ENCODE measurements at places on chromosomes 1 and 21. TPM values are rescaled to one million over a fixed set of nuclear protein-coding genes. Genes with fewer than 3 reads are reported as not detected.
A peak's percentile ranks its signal among the peaks of the same experiment; 100 is the strongest.

- no peak for DNase-seq
Observed at GRCh38 chr1:117894078-117894477, 35.3 kb downstream of the GDAP2 start.

ESRRG gene
- total RNA-seq: 17.5 TPM

GRCh38 chr1:173122958-173123852, 72.5 kb upstream of the TNFSF18 start:
- peak; percentile 77 for DNase-seq

DNA sequence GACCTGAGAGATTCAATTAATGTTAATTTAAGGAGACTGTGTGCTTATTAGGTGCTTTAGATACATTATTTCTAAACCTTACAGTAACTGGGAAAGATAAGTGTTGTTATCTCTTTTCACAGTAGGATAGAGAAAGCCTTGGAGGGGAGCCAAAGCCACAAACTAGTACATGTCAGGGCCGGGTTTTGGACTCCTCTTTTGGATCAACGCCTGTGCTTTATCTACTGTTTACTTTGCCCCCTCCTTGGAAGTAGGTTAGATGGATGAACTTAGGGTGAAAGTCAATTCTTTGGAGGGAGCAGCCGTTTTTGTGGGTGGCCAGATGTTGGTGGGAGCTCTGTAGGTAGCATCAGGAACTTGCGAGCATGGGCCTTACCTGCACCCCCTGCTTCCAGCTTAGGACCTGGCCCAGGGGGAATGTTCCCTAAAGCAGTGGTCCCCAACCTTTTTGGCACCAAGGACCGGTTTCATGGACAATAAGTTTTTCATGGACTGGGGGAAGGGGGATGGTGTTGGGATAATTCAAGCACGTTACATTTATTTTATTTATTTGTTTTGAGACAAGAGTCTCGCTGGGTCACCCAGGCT, 1.7 kb downstream of the HHAT start:
- DNase-seq: no peak

DNA sequence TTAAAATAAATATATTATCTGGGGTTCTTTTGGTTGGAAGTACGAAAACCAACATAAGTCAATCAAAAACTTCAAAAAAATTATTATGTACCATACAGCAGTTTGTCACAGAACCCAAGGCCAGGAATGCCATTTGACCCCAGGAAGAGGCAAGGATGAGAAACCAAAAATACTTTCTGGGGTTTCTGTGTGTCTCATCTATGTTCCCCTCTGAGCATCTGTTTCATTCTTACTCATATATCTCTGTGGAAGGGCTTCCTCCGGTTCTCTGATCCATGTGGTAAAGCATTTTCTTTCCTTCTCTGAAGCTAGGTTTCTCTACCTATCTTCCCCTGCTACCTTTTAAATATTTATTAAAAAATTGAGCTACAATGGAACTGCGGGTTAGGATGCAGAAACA, 9.8 kb upstream of the FCRL1 start:
- DNase-seq: no peak

DNA sequence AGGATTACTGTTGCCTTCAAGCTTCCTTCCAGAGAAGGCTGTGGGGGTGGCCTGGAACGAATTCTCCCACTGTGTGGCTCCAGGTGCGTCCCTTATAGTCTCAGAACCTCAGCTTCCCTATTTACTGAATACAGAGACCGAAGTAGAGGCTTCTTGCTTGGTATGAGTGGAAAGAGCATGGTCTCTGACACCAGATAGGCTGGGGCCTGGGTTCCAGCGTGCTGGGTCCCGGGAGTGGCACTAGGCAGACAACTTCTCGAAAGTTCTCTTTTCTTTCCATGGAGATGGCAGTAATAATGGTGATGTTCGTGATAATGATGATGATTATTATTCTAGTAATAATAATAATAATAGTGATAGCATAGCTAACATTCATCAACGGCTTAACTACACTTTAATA, 161.7 kb downstream of the PTPRU start:
- DNase-seq: no peak

DNA sequence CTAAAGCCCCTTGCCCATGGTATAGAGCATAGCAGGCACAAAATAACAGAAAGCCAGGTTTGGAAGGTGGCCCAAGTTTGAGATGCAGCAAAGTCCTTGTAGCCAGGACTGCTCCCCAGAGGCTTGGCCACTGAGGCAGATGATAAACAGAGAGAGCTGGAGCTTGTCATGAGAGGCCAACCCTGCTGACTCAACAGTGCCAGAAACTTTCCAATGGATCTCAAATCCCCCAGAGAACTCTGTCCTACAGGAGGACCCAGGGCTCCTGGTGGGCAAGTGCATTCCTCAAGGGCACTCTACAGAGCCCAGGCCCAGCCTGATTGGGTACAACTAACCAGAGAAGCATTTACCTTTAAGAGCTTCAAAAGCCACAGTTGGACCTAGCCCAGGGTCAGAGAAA, 280.7 kb downstream of the KCNH1 start:
- DNase-seq: no peak

GUCA2B gene
- total RNA-seq: not detected

DNA sequence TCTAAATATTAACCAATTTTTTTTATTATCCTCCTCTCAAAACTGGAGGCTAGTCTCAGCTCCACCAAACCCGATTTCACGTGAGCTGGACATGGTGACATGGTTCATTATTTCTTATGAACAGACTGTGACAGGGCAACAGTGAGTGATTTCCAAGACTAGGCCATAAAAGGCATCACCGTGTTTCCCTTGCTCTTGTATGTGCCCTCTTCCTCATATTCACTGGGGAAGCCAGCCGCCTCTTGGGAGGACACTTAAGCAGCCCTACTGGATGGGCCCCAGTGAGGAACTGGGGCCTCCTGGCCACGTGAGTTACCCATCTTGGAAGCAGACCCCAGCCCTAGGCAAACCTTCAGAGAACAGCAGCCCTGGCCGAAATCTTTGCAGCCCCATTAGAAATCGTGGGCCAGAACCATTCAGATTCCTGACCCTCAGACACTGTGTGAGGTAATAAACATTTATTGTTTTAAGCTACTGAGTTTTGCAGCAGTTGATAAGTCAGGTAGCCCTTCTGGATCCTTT, 105.0 kb downstream of the GALNT2 start:
- no peak for DNase-seq

DNA sequence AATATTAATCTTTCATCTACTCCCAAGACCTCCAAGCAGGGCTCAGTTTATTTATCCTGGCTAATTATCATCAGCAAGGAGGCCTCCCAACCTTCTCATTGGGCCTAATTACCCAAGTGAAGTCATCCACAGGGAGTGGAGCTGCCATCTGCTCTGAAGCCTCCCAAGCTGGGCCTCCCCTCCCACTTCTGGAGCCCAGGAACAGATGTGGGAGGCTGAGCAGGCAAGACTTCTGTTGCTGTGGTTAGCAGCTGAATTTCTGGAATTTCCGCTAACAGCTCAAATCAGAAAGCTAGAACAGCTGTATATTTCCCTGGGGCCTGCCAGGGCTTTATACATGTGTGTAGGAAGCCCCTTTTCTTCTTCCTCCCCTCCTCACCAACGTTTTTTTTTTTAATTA, 127.5 kb downstream of the UCK2 start:
- DNase-seq: no peak

KPRP gene
- total RNA-seq: not detected

GBP5 gene
- 1.7 TPM for total RNA-seq

DNA sequence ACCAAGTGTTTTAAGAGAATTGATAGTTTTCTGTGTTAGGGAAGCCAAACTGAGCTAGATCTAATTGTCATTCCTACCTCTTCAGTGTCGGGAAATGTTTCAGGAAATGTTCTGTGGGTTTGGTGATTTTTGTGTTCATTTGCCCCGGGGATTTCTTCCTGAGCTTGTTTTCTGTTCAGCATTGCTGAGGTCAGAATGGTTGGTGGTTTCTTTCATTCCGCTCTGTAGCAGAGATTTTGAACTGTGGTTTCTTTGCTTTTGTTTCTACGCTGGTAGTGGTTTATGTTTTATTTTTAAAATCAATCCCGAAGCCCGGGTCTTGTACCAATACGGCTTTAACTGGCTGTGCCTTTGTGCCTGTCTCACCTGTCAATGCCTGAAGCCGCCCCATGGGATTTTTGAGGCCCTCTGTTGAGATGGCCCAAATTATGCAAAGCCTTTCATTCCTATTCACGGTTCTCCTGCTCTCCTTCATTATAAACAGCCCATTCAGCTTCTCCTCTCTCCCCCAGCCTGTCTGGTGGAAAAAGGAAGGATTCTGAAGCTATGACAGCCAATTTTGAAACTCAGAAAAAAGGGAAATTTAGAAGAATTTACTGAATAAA, 417.2 kb upstream of the KAZN start:
- DNase-seq: no peak

- DNase-seq: no peak
Observed at GRCh38 chr1:59755069-59755685, 59.6 kb upstream of the HOOK1 start.

GRCh38 chr1:110493059-110493699, 25.8 kb downstream of the KCNA10 start:
- no peak for DNase-seq

- DNase-seq: no peak
Observed at GRCh38 chr1:172499636-172500141, 33.3 kb upstream of the SUCO start.

GRCh38 chr1:230037261-230037660, 29.8 kb upstream of the GALNT2 start:
- DNase-seq: no peak

- no peak for DNase-seq
Observed at GRCh38 chr1:53964109-53964508, 18.0 kb downstream of the LRRC42 start.

DNA sequence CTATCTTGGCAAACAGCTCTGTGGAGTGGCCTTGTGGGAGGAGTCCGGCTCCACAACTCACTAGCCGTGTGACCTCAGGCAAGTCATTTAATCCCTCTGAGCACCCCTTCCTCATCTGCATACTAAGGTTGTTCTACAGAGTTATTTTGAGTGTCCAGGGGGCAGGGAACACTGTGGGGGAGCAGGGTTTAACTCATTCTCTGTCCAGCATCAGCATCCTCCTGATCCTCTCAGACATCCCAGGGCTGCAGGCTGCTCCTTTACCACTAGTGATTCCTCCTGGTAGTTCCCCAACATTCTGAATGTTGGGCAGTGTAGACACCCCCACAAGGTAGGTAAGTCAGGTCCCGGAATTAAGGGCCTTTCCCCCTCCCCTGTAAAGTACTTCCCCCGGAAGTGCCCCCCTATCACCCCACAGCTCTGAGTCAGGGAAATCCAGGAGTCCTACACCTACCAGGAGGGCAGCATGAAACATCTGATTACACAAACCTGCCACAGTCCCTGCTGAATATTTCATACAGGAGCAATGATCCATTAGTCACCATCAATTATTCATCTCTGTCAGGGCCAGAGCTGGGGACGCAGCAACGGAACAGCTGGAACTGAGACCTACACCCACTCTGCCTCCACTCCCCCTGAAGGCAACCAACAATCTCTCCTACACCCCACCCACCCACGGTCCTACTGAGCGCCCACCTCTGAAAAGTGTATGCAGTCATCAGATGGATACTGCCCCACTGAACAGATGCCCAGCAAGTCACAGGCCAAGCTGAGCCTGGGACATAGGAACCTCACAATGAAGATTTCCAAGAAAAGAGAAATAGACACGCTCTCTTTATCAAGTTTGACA, 20.5 kb downstream of the SYT2 start:
- no peak for DNase-seq

PGLYRP3 gene
- not detected for total RNA-seq

HSD3B2 gene
- not detected for total RNA-seq

DNA sequence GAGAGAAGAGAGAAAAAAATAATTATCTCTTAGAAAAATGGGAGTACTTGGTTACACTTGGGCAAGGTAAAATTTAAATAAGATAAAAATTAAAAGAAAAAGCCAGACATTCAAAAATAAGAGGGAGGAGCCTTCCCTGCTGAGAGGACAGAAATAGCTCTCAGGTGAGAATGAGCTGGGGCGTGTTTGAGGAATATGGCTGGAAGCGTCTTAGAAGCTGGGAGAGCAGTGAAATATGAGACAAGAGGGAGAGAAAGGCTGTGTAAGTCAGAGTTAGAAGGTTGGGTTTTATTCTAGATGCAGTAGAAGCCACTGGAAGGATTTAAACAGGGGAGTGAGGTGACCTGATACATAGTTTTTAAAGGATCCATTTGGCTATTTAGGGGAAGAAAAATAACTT, 154.2 kb upstream of the L1TD1 start:
- no peak for DNase-seq

SH2D1B gene
- total RNA-seq: 0.13 TPM

OLFML2B gene
- 5.8 TPM for total RNA-seq

DNA sequence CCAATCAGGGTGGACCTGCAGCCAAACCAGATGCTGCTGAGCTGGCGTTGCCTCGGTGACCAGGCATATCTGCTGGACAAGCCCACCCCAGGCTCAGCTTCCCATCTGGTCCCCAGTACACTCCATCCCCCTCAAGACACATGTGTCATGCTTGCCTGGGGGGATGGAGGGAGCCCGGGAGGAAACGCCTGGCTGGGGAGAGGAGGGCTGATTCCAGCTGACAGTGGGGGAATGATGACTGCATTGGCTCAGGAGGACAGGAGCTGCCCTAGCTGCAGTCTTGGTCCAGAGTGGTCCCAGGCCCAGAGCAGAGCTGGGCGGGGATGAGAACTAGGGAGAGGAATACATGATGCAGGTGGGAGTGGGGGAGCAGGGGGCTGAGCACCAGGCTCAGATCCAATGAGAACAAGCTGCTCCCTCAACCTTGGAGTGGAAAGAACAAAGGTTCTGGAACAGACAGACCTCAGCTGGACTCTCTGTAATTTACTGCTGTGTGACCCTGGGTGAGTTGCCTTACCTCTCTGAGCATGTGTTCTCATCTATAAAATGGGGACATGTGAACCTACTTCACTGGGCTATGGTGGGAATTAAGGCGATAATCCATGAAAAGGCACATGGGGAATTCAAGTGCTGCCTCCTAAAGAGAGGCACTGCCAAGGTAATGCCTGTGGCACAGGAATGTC, 23.1 kb upstream of the ECE1 start:
- peak; percentile 50 for DNase-seq

DNA sequence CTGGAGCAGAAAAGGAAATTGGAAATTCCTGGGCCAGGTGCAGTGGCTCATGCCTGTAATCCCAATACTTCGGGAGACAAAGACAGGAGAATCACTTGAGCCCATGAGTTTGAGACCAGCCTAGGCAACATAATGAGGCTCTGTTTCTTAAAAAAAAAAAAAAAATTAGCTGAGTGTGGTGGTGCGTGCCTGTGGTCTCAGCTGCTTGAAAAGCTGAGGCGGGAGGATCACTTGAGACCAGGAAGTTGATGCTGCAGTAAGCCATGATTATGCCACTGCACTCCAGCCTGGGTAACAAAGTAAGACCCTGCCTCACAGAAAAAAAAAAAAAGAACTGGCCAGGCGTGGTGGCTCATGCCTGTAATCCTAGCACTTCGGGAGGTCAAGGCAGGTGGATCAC, 56.7 kb downstream of the SRSF11 start:
- DNase-seq: no peak

All from left cardiac atrium (tissue), 4 donors.